ENCODE measurements at places on chromosomes 3 and 15.

DNA sequence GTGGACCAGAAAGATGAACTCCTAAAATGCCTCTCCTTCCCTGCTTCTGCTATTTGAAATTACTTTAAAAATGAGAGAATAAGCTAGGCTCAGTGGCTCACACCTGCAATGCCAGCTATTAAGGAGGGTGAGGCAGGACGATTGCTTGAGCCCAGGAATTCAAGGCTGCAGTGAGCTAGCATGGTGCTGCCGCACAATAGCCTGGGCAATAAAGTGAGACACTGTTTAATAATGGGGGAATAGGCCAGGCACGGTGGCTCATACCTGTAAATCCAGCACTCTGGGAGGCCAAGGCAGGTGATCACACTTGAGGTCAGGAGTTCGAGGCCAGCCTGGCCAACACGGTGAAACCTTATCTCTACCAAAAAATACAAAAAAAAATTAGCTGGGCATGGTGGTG is 271.1 kb downstream of the FOXP1 start:
- DNase-seq: no peak

DNA sequence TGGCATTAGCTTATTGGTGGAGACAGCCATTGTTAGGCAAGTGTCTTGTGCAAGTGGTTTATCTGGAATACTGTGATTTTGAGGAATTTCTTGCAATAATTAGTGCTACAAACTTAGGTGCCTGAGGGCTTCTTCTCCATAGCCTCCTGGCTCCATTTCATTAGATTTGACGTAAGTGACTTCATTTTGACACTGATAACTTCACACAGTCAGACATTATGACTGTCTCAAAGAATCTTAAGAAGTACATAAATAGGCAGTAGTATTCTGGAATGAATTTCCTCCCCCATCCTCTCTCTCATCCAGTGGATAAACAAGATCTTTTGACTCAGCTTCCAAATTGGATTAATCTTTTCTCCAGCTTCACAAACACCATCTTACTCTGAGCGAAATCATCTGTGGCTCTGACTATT is 19.0 kb downstream of the ARL14 start:
- DNase-seq: no peak

DNA sequence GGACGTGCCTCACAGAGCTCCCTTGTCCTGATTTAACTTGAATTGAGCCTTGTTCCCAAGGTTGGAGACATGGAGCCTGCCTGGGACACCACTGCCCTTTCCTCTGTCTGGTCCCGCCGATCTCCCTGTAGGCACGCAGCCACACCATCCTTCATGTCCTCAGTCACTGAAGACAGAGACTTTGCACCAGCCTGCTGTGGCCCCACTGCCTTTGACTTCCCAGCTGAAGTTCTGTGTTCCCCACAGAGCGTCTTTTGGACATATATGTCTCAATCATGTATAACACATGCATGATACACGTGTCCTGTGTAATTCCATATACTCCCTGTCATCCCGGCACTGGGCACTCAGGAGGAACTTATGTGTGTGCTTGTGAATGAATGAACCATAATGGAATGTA is 23.6 kb downstream of the GABRA5 start:
- DNase-seq: no peak

DNA sequence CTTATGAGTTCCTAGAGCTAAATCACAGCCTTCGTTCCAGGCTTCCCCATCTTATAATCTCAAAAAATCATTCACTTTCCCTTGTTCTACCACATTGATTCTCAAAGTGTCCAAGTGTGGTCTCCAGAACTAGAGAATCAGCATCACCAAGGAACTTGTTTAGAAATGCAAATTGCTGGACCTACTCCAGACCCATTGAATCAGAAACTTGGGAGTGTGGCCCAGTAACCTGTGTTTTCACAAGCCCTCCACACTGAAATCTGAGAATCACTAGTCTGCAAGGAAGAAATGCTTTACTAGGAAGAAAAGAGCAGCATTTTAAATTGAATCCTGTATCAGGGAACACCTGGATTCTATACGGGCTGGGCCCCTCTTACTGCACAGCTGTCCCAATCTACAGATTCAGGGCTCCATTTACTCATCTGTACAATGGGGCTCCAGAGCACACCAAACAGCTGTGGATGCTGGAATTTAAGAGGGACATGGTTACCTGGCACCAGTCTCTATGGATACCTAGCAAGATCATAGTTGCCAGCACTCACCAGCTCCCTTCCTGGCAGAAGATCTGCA is 3.9 kb downstream of the MEGF11 start:
- DNase-seq: no peak

GRCh38 chr3:125632597-125632996 is 37.3 kb upstream of the OSBPL11 start:
- no peak for DNase-seq

GRCh38 chr3:72829701-72830100 is 18.5 kb downstream of the SHQ1 start:
- no peak for DNase-seq

DNA sequence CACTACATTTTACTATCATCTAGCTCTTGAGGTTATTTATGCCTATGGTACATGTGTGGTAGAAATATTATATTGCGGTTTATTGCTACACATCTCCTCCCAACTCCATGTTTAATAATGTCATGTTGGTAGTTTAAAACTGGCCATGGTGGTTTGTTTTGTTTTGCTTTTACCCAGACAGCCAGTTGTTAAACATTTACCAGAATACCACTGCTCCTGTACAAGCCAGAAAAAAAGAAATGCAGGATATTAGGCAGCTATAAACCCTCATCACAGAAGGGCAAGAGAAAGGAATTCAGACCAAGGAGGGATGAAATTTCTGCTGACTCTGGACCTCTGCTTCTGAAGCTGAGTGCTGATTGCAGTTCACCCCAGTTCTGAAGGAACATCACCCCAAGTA is 451.8 kb upstream of the IL12A start:
- no peak for DNase-seq

DNA sequence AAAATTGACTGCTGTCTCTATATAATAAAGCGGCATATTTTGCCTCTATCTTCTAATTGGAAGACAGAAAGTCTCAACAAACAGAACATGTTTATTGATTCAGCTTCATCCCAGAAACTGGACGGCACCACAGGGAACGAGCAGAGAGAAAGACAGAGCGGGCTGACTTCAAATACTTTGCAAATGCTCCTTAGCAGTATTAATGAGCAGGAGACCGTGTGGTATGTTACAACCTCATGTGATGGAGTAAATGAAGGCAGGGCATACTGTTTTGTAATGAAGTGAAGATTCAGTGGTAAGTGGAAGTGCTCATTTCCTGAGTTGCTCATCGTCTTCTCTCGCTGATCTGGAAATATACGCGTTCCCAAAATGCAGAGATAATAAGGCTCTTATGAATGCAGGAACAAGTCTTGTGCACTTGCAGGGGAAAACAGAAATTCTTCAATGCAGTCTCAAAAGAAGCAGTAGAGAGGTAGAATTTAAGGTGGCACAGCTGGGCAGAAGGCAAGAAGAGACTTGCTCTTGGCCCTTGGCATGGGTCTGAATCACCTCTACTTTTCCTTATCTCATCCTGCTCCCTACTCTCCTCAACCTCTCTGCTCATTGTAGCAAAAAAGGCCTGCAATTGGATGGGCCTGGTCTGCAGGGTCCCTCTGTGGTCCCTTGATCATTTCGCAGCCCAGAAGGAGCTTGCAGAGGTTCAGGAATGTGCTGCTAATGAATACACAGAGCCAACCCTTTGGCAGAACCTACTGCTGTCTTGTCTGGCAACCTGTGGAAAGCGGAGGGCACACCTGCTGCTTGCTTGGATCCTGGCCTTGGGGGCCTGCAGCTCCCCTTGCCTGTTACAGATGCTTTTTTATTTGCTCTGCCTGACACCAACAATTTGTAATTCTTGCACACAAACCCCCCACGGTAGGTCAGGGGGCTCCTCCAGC is 604.9 kb upstream of the CFAP20DC start:
- DNase-seq: no peak

DNA sequence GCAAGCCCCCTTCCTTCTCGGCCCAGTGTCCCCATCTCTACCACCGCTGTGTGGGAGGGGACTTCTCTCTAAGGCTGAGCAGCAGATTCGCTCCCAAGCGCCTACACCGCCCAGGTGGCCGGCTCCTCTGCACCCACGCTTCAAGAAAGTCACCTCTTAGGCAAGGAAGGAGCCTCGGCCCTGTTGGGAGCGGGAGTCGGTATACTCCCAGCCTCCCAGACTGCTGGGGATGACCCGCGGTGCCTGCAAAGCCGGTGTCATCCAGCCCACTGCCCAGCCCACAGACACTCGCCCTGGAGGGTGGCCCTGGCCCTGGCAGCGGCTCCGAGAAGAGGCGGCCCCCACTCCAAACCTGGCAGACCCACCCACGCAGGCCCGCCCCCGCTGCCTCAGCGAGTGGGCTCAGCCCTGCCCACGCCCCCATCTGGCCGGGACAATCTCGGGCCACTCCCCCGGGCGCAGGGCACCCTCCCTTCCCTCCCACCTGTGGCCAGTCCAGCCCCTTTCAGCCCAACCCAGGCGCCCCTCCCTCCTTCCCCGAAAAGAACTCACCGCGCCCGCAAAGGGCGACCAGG is 396 bp downstream of the CHRNB4 start:
- DNase-seq: no peak

GRCh38 chr3:10315771-10316344 is 5.1 kb downstream of the SEC13 start:
- no peak for DNase-seq

- DNase-seq: no peak
Measured at GRCh38 chr15:38532728-38533127, 31.9 kb downstream of the RASGRP1 start.

DNA sequence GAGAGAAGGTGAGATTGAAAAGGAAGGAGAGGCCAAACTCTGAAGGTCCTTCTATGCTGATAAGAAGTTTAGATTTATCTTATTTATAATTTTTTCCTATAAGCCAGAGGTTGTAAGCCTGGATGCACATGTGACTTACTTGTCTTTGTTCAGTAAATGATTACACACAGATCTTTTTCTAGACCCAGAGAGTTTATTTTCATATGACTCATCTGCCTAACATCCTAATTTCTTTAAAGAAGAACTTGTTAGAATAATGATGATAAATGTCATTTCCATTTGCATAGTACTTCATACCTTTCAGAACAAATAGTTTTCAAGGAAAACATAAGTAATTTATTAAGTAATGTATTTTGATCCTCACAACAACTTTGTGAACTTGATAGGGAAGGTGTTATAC is 434.8 kb upstream of the DPH6 start:
- no peak for DNase-seq

GRCh38 chr3:176683382-176683781 is 513.9 kb downstream of the TBL1XR1 start:
- no peak for DNase-seq

DNA sequence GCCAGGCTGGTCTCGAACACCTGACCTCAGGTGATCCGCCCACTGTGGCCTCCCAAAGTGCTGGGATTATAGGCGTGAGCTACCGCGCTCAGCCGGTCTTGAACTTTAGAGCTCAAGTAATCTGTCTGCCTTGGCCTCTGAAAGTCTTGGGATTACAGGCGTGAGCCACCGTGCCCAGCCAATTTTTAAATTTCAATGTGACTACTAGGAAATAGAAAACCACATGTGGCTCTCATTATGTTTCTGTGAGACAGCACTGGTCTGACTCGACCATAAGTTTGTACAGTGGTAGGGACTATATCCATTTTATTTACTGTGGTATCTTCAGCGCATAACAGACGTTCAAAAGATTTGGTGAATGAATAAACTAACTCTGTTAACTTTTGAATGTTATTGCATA is 9.1 kb downstream of the ZFAND6 start:
- DNase-seq: no peak

GRCh38 chr3:194879991-194880939 is 194.6 kb downstream of the FAM43A start:
- DNase-seq: no peak

DNA sequence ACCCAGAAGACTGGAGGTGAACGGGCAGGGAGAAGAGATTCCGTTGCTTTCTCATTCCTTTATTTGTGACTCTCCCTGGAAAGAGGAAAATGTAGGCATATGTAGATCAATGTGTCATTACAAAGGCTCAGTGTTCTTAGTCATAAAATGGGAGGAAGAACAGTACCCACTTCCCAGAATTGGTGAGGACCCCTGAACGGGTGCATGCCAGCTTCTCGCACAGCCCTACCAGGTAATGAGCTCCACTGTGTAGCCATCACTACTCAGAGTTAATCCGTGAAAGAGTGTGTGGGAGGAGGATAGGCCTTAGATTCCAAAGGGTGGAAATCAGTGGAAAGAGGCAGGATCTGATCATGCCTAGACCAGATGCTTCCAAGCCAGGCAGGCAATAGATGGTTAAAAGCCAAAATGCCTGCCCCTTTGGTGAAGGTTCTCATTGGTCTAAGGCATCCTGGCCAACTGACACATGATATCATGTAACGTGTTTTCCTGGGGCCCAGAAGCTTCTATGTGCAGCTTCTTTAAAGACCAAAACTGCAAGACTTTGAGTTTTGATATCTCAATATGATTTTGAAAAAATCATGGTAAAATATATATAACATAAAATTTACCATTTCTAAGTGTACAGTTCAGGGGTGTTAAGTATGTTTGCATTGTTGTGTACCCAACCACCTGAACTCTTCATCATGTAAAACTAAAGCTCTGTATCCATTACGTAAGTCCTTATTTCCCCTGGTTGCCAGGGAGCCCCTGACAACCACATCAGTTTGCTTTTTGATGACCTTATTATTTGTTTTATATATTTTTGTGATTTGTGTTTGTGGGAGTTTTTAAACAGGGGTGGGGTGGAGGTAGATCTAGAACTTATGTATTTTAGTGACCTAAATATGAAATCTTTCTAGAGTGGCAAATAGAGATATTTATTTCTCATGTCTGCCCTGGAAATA is 402.2 kb upstream of the CFAP20DC start:
- no peak for DNase-seq

DNA sequence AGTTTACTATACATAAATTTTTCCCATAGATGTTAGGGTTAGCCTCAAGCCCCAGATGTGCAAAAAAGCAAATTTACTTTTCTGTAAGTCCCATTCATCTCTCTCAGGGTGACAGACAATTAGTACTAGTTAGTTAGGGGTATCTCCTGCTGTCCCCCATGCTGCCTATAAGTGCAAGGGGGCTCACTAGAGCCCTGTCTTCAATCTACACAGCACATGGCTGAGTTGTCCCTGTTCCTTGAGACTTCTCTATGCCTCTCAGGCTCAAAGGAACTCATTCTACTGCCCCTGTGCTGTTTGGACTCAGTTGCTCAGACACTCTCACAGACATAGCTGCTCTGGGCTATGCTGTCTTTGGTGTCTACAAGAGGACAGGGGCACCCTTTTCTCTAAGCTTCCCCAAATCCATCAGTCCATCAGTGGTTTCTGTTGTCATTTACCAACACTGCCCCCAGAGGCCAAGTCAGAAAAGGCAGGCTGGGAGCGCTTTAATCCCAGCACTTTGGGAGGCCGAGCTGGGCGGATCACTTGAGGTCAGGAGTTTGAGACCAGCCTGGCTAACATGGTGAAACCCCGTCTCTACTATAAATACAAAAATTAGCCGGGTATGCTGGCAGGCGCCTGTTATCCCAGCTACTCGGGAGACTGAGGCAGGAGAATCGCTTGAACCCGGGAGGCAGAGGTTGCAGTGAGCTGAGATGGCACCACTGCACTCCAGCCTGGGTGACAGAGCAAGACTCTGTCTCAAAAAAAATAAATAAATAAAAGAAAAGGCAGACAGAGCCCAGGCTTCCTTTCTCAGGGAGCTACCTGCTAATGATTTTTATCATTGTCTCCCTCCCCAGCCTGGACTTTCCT is 31.4 kb upstream of the PRTG start:
- peak; percentile 25 for DNase-seq

Data from stimulated activated CD4-positive, alpha-beta T cell treated with anti-CD3 and anti-CD28 coated beads, Interleukin-4, amount 100 ng/mL, for 24 hours (primary cell).